ENCODE measurements at places on chromosomes 6 and 20.

DNA sequence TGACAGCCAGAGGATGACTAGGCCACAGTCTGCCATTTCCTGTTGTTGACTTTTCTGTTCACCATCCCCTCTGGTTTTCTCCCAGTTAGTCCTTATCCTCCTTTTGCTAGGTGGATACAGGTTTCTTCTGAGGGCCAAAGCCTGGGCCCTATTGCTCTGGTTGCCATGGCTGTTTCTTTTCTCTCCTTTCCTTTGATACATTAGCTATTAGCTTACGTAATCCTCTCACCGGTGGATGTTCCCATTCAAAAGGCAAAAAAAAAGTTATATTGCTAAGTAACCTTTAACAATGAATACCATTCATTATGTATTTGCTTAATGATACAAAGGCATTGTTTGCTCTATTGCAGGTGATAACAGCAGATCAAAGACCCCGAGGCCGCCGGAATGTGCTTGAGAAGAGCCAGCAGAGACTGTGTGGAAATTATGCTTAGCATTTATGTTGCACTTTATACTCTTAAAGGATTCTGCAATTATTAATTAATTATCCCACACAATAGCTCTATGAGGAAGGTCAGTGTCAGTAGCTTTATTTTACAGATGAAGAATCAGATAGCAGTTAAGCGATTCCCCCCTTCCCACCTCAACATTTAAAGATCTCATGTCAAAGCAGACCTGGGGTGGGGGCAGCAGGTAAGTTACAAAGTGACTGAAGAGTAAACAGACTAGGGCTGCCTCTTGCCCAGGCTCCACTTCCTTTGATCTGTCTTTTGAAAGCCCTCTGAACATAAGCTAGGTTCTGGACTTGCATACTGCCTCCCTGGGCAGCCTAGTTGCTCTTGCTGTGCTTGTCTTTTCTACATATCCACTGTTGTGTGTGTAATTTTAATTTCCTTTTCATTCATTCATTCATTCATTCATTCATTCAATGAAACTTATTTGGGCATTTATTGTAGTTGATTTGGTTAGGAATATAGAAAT is 14.5 kb upstream of the TFB1M start:
- DNase-seq: no peak

GRCh38 chr6:37699138-37699766 is 1.6 kb upstream of the MDGA1 start:
- no peak for DNase-seq

- DNase-seq: no peak
Measured at GRCh38 chr6:46050845-46051405, 35.3 kb upstream of the CLIC5 start.

DNA sequence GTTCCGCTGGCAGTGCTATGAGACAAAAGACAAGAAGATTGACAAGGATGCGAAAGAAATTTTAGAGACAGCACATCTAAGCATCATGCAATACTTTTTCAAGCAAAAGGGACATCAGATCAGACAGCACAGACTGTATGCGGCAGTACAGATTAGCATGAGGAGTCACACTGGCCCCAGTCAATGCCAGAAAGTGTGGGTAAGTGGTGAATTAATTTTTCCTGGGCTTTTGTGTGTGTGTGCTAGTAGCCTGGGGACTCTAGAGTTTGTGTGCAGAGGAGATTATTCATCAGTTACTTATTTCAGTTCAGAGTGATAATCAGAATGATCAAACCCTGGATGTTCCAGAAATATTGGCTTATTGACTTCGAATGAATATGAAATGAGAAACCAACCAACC is 47.2 kb downstream of the LAMA4 start:
- DNase-seq: no peak

Measured in inflammatory macrophage (primary cell).